ENCODE measurements at places on chromosomes 13 and 19.

GRCh38 chr13:100976993-100977392 lies 302.4 kb upstream of the TMTC4 start:
- no peak for DNase-seq

DNA sequence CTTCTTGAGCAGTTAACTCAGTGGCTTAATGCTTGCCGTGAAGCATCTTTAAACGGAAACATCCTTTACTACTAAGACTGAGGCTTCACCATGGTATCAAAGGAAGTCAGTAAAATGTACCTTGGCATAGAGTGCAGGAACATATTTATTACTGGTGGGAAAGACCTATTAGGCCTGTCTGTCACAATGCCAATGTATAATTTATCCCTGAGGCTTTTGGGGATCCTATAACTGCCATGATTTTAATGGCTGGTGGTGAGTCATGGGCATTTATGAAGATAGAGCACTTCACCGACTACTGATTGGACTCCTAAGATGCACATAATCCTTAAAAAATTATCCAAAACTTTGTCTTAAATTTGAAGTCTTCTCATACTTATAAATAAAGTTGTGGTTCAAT lies 79.6 kb downstream of the FGF14 start:
- no peak for DNase-seq

- DNase-seq = no peak
Measured at GRCh38 chr19:35041548-35042055, at the start of gene HPN. Gene HPN (plus strand): TSS chr19:35041721. CDS start chr19:35042507, 786 bp downstream.

DNA sequence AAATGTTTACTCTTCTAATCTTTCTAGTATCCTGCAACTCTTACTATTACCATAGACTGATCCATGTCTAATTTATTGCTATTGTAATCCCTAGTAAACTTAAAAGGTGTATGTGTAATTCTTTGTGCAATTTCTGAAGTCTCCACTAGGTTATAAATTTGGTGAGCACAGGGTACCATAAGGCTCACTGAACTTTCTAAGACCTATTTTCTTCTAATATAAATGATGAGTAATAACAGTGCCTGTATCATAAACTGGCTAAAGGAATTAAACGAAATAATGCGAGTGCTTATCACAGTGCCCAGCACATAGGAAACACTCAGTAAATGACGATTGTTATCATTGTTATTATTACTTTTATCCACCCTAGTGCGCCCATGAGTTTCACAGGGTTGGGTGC lies 119.1 kb downstream of the KLF12 start:
- DNase-seq = no peak

DNA sequence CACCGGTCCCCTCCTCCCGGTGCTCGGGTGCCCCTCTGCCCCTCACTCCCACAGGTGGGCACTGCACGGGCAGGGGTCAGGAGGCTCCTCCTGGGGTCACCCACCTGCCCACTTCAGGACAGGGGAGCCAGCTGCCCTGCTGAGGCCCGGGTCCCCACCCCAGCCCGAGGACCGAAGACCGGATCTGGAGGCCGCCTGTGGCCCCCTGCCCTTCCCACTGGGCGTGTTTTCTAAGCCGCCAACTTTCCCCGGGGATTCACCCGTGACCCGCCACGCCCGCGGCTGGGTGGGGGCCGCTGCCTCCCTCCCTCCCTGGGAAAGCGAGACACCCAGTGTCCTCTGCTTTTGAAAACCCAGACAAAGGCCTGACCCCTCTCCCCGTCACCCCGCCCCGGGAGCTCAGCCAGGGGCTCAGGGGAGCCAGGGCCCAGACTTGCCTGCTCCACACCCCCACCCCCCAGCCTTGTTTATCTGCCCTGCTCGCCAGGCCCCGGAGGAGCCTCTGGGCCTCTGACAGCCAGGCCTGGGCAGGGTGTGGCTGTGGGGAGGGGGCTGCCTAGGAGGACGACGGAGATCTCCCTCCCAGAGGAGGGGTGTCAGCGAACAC lies 1.3 kb downstream of the PALM start:
- DNase-seq = no peak

DNA sequence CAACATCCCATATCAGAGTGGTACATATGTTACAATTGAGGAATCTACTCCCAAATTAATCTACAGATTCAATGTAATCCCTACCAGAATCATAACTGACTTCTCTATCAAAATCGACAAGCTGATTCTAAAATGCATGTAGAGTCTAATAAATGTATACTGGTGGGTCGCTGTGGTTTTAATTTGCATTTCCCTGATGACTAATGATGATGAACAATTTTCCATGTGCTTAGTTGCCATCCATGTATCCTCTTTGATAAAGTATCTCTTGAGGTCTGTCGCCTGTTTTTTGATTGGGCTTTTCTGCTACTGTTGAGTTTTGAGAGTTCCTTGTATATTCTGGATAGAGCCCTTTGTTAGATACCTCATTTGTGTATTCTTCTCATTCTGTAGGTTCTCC lies 43.8 kb downstream of the KLF12 start:
- no peak for DNase-seq

DNA sequence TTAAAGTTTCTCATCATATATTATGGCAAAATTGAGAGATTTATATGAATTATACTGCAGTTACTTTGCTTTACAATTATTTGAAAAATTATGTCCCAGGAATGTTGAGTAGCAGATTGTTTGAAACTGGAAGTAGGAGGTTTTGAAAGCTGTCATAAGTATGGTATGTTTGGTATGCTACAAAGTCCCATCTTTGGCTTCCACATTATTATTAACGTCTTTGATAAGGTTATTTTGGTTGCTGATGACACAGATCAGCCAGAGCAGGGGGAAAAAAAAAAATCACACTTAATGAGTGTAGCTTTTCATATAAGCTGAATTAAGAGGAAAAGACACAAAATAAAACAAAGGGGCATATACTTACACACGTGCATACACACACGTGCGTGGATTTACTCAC lies 130.1 kb downstream of the SLITRK1 start:
- no peak for DNase-seq
